ENCODE measurements at places on chromosomes 5 and 9. TPM values are rescaled to one million over a fixed set of nuclear protein-coding genes. Genes with fewer than 3 reads are reported as not detected.

Gene CCDC152
- total RNA-seq: not detected

Gene HEMGN
- total RNA-seq: not detected

Gene ANKRD55
- not detected for total RNA-seq

GRCh38 chr9:90961375-90961774 is 159.8 kb downstream of the SYK start:
- peak; percentile 38 for DNase-seq

DNA sequence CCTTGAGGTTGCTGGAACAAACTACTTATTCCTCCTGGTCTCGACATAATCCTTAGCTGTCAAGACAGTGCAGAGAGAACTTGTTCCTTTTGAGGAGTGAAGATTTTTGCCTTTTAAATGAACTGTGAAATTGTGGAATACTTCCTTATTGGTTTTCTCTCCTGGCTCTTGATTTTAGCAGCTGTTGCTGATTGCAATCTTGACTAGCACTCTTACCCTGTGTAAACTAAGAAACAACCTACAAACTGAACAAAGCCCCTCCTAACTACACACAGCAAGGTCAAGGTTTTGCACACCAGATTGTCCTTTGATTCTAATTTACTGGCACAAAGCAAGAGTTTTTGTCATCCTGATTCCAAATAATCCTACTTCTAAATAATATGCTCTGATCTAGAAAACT is 84.0 kb upstream of the GOLGA1 start:
- no peak for DNase-seq

GRCh38 chr5:147403651-147404640 is 105.9 kb downstream of the DPYSL3 start:
- peak; percentile 58 for DNase-seq

GRCh38 chr5:14495301-14495700 is 86.3 kb upstream of the OTULINL start:
- DNase-seq: no peak

Gene IFNK
- not detected for total RNA-seq

- no peak for DNase-seq
These were observed 14.3 kb downstream of the GAPT start for GRCh38 chr5:58505502-58505901.

- DNase-seq: peak; percentile 10
These were observed 92.5 kb downstream of the MSX2 start for GRCh38 chr5:174816858-174817257.

All from PC-3 (cell line).